Tongue (tissue), 3 donors: ENCODE measurements at places on chromosomes 3 and 15. TPM values are rescaled to one million over a fixed set of nuclear protein-coding genes. Genes with fewer than 3 reads are reported as not detected.

DNA sequence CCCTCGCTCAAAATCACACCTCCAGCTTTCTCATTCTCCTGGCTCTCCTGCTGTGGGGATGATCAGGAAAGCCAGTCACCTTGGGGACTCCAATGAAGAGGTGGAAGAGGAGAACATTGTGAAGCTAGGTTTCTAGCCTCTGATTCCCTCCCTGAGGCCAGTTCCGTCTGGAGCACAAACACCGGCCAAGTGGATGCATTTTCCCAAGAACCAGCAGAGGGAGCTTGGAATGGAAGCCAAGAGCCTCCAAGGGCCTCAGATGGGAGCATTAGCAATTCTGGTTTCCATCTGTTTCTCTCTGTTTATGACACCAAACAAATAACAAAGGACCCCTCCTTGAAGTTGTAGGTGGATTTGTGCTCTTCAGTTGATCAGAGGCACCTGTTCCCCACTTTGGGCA lies 40.6 kb upstream of the NMNAT3 start:
- peak; percentile 73 for DNase-seq

DNA sequence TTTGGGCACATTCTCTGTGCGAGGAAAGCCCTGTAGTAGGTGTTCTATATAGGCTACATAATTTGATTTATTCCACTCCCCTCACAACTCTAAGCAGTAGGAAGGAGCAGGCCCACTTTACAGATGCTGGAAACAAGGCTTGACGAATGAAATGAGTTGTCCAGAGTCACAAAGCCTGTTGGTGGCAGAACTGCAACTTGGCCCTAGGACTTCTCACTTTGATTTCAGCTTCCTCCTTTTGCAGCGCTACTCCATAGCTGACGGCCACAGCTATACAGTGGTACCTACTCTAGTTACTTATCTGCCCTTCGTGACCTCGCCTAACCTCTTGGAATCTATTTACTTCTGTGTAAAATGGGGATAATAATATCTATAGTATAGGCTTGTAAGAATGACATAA lies 2.5 kb upstream of the IRAK2 start:
- no peak for DNase-seq

DNA sequence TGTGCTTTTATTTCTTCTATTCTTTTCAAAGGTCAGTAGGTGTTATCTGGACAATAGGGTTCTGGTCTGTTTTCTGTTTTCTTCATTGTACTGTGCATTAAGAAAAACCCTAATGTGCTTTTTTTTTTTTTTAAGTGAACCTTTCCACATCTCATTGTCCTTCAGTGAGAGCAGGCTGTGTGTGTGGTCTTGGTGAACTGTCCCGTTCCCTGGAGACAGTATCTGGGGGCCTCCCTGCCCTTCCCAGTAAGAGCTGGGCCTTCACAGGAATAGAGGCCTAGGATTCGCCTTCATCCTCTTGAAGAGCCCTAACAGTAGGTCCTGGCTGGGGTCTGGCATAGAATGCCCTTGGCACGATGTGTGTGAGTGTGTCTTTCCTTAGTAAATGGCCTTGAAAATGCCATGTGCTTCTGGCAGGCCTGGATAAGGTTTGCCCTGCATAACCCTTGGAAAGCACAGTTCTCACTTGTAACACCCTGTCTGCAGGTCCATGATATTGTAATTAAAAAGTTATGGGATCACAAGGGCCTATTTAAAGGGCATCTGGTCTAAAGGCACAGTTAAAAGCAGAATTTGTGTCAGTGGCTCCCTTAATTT lies 81.2 kb downstream of the IGF1R start:
- DNase-seq: no peak

The COPG1 gene
- 110 TPM for total RNA-seq
